ENCODE measurements at places on chromosomes 5 and 9. TPM values are rescaled to one million over a fixed set of nuclear protein-coding genes. Genes with fewer than 3 reads are reported as not detected.

Gene NEUROG1
- 0.16 TPM for polyA plus RNA-seq

Gene PCDHA13
- 1.2 TPM for polyA plus RNA-seq

DNA sequence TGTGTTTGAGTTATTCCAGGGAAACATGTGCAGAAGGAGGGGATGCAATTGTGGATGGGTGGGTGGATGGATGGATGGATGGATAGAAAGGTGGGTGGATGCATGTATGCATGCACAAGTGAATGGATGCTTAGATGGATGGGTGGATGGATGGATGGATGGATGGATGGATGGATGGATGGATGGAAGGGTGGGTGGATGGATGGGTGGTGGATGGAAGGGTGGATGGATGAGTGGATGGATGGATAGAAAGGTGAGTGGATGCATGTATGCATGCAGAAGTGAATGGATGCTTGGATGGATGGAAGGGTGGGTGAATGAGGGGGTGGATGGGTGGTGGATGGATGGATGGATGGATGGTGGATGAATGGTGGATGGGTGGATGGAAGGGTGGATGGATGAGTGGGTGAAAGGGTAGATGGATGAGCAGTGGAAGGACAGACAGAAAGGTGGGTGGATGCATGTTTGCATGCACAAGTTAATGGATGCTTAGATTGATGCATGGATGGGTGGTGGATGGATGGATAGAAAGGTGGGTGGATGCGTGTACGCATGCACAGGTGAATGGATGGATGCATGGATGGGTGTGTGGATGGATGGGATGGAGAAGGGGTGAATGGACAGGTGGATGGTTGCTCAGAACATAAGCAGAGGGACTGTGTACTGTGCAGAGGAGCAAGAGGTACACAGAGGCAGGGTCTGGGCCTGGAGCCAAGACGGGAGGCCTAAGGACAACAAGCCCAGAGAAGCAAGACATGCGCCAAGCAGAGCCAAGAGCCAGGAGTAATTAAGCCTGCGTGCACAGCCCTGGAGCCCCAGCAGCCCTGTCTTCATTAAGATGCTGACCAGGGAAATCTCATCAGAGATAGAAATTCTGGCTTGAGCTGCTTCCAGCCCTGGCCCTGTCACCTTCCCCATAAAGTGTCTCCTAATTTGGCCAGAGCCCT, 84.6 kb upstream of the PPP1R26 start:
- H3K27ac ChIP-seq: no peak overlapping the region
- no peaks in the 10 kb centered on the region for H3K27me3 ChIP-seq
- DNase-seq: no peak
- H3K4me1 ChIP-seq: no peaks in the 10 kb centered on the region
- no peaks in the 10 kb centered on the region for H3K36me3 ChIP-seq

- no peaks in the 10 kb centered on the region for H3K36me3 ChIP-seq
- no peak overlapping the region for H3K4me3 ChIP-seq
- H3K4me1 ChIP-seq: no peaks in the 10 kb centered on the region
- no peak overlapping the region for H3K27ac ChIP-seq
- H3K27me3 ChIP-seq: no peaks in the 10 kb centered on the region
Measured at GRCh38 chr5:956941-957747, 51.5 kb upstream of the NKD2 start.

- peak; percentile 59 for DNase-seq
- H3K4me3 ChIP-seq: peak overlapping the region; percentile 31
- H3K36me3 ChIP-seq: no peaks in the 10 kb centered on the region
- H3K27ac ChIP-seq: peak overlapping the region; percentile 48
- H3K27me3 ChIP-seq: no peaks in the 10 kb centered on the region
- H3K4me1 ChIP-seq: peaks cover 13% of the 10 kb centered on the region
Measured at GRCh38 chr5:64939772-64940510, 171.2 kb downstream of the CWC27 start.

GRCh38 chr5:64213531-64213930, 47.9 kb downstream of the RNF180 start:
- H3K36me3 ChIP-seq: no peaks in the 10 kb centered on the region
- no peak overlapping the region for H3K4me3 ChIP-seq
- no peak for DNase-seq
- no peaks in the 10 kb centered on the region for H3K4me1 ChIP-seq
- no peak overlapping the region for H3K27ac ChIP-seq

DNA sequence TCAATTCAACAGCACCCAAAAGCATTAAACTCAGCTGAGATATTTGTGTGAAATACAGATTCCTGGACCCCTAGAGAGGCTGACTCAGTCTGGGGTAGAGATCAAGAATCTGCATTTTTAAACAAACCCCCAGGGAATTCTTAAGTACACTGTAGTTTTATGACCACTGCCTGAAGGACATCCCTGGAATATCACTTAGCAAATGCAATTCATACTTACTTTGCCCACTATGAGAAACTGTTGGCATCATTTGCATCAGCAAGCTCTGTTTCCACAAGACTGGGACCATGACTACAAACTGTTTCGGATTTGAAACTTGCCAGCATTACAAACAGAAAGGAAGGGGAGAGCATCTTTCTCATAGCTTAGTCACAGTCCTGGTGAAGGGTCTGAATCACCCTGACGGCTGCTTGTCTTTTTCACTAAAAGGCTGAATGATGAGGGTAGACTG, 63.7 kb downstream of the MLLT3 start:
- DNase-seq: peak; percentile 37
- H3K27me3 ChIP-seq: no peaks in the 10 kb centered on the region
- no peak overlapping the region for H3K27ac ChIP-seq
- H3K4me1 ChIP-seq: peaks cover 15% of the 10 kb centered on the region
- no peak overlapping the region for H3K4me3 ChIP-seq
- H3K36me3 ChIP-seq: no peaks in the 10 kb centered on the region

- DNase-seq: no peak
- no peak overlapping the region for H3K4me3 ChIP-seq
- H3K36me3 ChIP-seq: no peaks in the 10 kb centered on the region
- H3K27ac ChIP-seq: no peak overlapping the region
- peaks cover 39% of the 10 kb centered on the region for H3K4me1 ChIP-seq
Measured at GRCh38 chr9:71891557-71892189, 19.3 kb downstream of the ABHD17B start.

- H3K36me3 ChIP-seq: no peaks in the 10 kb centered on the region
- no peak for DNase-seq
- H3K4me3 ChIP-seq: no peak overlapping the region
Measured at GRCh38 chr9:112562235-112562958, 75.8 kb downstream of the KIAA1958 start.

DNA sequence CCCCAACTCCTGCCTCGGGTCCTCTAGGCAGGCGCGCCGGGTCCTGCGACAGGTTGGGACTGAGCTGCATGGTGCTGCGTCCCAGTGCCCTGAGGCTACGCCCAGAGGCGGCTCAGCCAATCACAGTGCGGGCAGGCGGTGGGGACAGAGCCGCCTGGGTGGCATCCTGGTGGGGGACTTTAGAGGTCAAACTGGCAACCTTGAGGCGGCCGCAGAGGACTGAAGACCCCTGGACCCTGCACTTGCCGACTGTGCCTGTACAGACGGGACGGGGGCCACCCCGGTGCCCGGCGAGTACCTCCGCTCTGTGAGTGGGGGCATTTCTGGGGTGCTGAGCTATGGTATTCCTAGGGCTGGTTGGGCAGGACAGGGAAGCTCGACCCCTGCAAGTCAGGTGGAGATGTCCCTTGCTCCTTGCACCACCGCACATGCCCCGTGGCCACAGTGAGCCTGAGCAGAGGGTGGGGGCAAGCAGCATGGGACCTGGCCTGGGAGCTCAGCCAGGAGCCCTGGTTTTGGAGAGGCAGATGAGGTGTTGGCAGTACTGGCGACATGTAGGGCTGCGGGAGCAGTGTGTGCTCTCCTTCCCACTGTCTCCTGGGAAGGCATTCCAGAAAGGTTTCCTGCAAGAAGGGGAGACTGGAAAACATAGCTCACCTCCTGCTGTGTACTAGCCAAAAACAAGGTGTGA, 45.5 kb downstream of the CTSL start:
- H3K27me3 ChIP-seq: no peaks in the 10 kb centered on the region
- H3K4me1 ChIP-seq: peaks cover 19% of the 10 kb centered on the region
- DNase-seq: peak; percentile 90
- H3K27ac ChIP-seq: no peak overlapping the region

DNA sequence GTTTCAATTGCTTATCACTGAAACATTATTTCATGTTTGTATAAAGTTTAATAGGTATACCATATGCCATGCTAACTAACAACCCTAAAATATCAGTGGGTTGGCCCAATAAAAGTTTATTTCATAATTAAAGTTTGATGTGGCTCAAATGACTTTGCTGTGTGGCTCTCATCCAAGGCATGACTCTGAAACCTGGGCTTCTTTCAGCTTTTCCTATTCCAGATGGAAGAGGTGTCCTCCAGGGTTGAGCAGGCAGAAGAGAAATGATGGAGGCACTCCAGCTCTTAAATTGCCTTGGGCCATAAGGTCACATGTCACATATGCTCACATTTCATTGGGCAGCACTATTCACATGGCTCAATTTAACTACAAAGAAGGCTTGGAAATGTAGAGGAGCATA, 101.9 kb downstream of the MACIR start:
- H3K4me3 ChIP-seq: no peak overlapping the region
- no peak for DNase-seq
- no peak overlapping the region for H3K27ac ChIP-seq
- H3K36me3 ChIP-seq: no peaks in the 10 kb centered on the region

GRCh38 chr5:31182136-31182535, 11.3 kb upstream of the CDH6 start:
- H3K27me3 ChIP-seq: no peaks in the 10 kb centered on the region
- no peak overlapping the region for H3K4me3 ChIP-seq
- H3K27ac ChIP-seq: no peak overlapping the region
- no peaks in the 10 kb centered on the region for H3K4me1 ChIP-seq
- no peaks in the 10 kb centered on the region for H3K36me3 ChIP-seq

GRCh38 chr9:132578367-132578932, 4.0 kb upstream of the BARHL1 start:
- peaks cover 24% of the 10 kb centered on the region for H3K4me1 ChIP-seq
- H3K27ac ChIP-seq: no peak overlapping the region
- no peak overlapping the region for H3K4me3 ChIP-seq
- no peaks in the 10 kb centered on the region for H3K36me3 ChIP-seq

DNA sequence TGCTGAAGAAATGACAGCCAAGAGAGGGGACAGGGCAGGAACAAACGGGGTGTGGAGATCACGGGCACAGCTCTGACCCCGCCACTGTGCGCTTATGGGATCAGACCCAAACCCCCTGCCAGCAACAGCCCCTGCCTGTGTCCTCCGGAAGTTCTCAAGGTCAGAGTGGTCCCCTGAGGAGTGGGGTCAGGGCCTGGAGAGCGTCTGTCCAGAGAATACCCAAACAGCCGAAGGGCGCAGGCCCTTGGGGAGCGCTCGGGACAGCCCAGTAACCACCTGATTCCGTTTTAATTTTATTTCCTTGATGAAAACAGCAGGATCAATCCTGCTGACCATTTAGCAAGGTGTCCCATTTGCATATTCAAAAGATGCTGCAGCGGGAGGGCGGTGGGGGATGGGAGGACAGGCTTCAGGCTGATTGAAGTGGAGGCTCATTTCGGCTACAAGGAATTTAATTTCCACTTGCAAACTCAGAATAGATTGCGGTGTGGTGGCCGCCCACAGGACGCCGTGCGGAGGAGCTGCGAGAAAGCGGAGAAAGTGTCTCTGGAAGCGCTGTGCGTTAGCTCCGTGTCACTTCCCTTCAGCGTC, 32.6 kb upstream of the TMEM250 start:
- DNase-seq: peak; percentile 72
- H3K27me3 ChIP-seq: no peaks in the 10 kb centered on the region
- H3K27ac ChIP-seq: no peak overlapping the region

- H3K36me3 ChIP-seq: no peaks in the 10 kb centered on the region
- H3K27ac ChIP-seq: no peak overlapping the region
- H3K27me3 ChIP-seq: peaks cover 56% of the 10 kb centered on the region
- H3K4me1 ChIP-seq: peaks cover 17% of the 10 kb centered on the region
Measured at GRCh38 chr5:135576075-135576599, 2.7 kb downstream of the CXCL14 start.

DNA sequence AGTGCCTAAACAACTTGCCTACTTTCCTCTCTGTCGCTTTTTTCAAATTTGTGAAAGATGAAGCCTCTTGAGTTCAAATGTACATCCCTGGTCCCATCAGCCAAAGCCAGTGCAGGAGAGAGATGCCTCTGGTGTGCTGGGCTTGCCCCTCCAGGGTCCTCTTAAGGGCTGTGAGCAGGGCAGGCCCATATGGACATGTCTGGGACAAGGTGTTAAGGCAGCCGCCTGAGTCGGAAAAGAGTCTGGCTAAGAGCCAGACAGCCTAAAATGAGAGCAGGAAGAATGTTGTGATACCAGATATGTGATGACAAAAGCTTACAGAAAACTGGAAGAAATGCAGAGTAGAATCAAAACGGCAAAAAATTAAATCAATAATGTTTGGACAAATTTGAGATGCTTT, 72.5 kb downstream of the APTX start:
- H3K36me3 ChIP-seq: no peaks in the 10 kb centered on the region
- H3K4me1 ChIP-seq: peaks cover 8% of the 10 kb centered on the region
- no peak overlapping the region for H3K27ac ChIP-seq
- no peak overlapping the region for H3K4me3 ChIP-seq
- H3K27me3 ChIP-seq: no peaks in the 10 kb centered on the region

DNA sequence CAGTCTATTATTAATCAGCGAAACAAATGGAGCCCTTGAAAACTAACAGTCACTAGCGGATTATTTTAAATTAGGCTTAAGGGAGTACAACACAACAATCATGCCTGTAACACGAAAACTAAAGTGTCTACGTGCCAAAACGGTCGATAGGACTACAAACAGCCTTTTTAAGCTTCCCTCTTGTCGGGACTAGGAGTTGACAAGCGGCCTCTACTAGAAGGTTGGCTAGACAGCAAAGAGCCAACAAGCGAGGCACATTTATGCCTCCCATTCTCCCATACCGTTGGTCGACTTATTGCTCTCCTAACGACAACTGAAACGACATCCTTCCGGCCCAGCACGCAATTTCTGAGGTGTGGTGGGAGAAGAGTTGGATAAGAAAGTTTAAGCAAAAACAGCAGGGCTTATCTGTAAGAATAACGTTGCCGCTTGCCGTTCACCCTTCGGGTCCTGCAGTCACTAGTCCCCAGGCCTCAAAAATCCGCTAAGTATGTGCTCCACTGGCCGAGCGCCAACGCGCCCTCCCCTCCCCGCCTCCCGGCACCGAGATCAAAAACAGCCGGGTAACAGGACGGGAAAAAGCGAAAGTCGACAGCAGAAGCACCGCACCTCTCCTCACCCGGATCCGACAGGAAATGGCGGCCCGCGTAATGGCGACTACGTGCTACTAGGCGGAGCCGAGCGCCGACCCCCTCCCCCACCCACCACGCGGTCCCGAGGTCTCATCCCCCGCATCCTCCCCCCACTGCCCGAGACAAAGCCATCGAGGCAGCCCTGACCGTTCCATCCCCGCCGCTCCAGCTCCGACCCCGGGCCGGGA, 813 bp downstream of the HNRNPK start:
- peaks cover 28% of the 10 kb centered on the region for H3K4me1 ChIP-seq
- no peaks in the 10 kb centered on the region for H3K27me3 ChIP-seq
- DNase-seq: peak; percentile 87

- H3K4me1 ChIP-seq: no peaks in the 10 kb centered on the region
- H3K27ac ChIP-seq: no peak overlapping the region
- H3K4me3 ChIP-seq: no peak overlapping the region
- no peak for DNase-seq
- H3K36me3 ChIP-seq: no peaks in the 10 kb centered on the region
- H3K27me3 ChIP-seq: no peaks in the 10 kb centered on the region
Measured at GRCh38 chr5:94103514-94104245, 362.3 kb upstream of the POU5F2 start.

- no peaks in the 10 kb centered on the region for H3K36me3 ChIP-seq
- H3K27ac ChIP-seq: no peak overlapping the region
- H3K27me3 ChIP-seq: no peaks in the 10 kb centered on the region
- DNase-seq: no peak
Measured at GRCh38 chr9:113966394-113966793, 90.3 kb downstream of the ZNF618 start.

GRCh38 chr9:86282979-86283535, 719 bp upstream of the ISCA1 start:
- peak overlapping the region; percentile 84 for H3K4me3 ChIP-seq
- DNase-seq: no peak
- H3K36me3 ChIP-seq: 0 out of 2 replicates have a peak, but pooled peaks cover 4% of the 10 kb centered on the region
- H3K27me3 ChIP-seq: no peaks in the 10 kb centered on the region
- H3K4me1 ChIP-seq: peaks cover 12% of the 10 kb centered on the region
